ENCODE measurements at places on chromosomes 12 and 14. TPM values are rescaled to one million over a fixed set of nuclear protein-coding genes. Genes with fewer than 3 reads are reported as not detected.

DNA sequence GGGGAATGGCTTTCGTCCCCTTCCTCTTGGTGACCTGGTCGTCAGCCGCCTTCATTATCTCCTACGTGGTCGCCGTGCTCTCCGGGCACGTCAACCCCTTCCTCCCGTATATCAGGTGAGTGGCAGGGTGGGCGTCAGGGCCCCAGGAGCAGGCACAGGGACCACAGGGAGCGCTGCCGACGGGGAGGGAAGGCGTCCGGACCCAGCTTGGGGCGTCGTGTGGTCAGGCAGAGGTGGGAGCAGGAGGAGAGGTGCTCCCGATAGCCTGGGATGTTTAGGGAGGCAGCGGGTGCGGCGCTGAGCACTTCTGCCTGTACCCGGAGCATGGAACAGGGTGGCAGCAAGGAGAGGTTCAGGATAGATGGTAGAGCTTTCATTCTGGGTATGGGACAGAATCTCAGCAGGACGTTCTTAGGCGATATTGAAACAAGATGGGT lies 444 bp downstream of the DRAM1 start:
- ATAC-seq = peak; percentile 25

LUM gene
- total RNA-seq = 29.6 TPM

PLEKHD1 gene
- not detected for total RNA-seq

KRT82 gene
- total RNA-seq = not detected

GRCh38 chr12:110091136-110091711 lies 32.9 kb upstream of the IFT81 start:
- ATAC-seq = no peak

GRCh38 chr12:52390739-52391617 lies 5.5 kb upstream of the KRT84 start:
- no peak for ATAC-seq

DNA sequence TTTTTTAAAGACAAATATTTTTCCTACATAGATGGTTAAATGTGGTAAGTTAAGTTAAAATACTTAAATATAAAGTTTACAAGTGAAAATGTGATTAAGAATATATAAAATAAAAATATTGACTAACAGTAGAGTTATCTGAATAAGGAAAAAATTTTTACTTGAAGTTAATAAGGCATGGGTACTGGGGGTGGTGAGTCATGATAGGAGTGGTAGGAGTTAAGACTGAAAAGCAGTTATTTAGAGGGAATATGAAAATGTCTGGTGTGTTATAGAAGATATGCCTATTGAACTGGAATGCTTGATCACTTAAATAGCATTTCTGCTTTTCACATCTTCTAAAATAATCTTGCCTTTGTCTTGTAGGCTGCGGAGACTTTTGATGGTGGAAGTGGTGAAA lies 68.7 kb downstream of the CCDC91 start:
- ATAC-seq = no peak

OTOGL gene
- 1.2 TPM for total RNA-seq

- no peak for ATAC-seq
These were observed 101.1 kb downstream of the KTN1 start for GRCh38 chr14:55681096-55681495.

ANKLE2 gene
- 51.7 TPM for total RNA-seq

LRIG3 gene
- total RNA-seq = 170 TPM

GRCh38 chr14:103868242-103868897 lies 21.0 kb upstream of the PPP1R13B start:
- no peak for ATAC-seq

DNA sequence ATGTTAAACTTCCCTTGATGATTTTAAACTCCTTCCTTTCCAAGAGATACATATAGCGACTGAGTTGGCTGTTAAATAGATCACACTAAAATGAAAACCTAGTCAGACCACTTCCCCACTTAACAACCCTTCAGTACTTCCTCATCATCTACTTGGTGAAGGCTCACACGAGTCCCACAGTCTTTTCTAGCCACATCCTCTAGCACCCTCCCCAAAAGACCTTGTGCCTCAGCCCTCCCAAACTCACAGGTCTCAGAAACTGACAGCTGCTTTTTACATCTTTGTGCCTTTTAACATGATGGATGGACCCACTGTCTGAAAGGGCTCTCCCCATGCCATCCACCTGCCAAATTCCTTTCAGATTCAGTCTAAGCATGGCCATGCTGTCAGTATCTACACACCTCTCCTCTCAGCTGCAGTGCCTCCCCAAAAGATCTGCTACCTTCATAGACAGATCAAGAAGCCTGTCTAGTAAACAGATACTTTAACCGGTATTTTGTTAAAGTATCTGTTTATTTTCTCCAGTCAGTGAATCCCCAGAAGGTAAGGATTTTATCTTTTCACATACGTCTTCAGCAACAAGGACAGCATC lies 65.1 kb upstream of the GPHB5 start:
- no peak for ATAC-seq

GRCh38 chr14:56715938-56716337 lies 94.3 kb downstream of the OTX2 start:
- ATAC-seq = no peak

OR4E2 gene
- total RNA-seq = not detected

GLT8D2 gene
- 6.9 TPM for total RNA-seq

DNA sequence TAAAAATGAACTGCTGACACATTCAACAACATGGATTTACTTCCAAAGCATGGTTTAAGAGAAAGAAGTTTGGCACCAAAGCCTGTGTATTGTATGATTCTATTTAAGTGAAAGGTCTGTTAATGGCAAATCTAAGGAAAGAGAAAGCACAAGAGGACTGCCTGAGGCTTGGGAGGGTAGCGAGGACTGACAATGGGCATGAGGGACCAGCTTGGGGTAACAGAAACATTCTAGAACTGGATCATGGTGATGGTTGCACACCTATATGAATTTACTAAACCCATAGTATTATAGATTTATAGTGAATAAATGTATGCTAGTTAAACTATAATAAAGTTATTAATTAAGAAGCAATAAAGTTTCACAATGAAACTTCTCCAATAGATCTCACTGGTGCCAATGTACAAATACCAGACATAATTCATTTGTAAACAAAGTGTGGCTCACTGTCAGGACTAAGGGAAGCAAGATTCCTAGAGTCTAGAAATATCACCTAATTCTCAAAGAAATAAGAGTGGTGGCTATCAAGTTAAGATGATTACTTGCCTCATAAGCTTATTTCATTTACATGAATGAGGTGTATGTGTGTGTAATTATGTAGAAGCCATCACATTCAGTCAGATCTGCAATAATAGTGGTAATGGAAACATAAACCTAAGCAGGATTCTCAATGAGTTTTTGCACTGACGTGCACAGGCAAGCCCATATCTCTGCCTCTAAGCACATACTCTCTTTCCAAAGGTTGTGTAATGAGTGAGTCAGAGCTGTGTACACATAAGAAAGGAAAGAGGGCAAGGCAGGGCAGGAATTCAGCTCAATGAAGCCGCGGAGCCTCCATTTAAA lies 353.4 kb downstream of the KCNH5 start:
- ATAC-seq = peak; percentile 95

DNA sequence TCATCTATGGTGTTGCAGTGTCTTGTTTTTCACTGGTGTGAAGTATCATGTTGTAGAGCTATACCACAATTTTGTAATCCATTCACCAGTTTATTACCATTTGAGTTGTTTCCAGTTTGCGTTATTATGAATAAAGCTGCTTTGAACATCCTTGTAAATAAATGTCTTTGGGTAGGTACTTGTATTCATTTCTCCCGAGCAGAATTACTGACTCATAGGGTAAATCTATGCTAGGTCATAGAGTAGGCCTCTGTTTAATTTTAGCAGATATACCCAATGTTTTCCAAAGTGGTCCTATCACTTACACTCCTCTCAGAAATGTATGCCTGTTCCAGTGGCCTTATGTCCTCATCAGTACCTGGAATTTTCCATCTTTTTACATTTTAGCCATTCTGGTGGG lies 6.6 kb upstream of the GOLGA5 start:
- ATAC-seq = no peak

ATP6V1D gene
- 78.3 TPM for total RNA-seq

GRCh38 chr12:93727911-93728310 lies 50.7 kb downstream of the CRADD start:
- no peak for ATAC-seq

RAD51AP1 gene
- 0.40 TPM for total RNA-seq

- no peak for ATAC-seq
These were observed 115.9 kb upstream of the TMPO start for GRCh38 chr12:98399532-98399931.

DNA sequence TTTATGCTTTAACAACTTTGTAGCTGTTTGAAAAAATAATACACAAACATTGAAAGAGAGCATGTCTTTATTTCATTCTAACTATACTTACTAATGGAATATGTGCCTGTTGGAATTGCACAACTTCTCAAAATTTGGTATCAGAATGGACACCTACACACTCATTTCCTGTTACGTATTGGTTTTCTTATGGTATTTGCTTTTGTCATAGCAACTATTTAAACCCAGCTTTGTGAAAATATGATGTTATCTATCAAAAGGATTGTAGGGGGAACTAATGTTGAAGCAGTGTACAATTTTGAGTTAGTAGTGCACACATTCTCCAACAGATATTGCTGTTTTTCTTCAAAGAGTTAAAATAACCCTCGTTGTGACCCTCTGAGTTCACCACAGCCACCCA lies 52.6 kb downstream of the RBMS2 start:
- ATAC-seq = no peak

DNA sequence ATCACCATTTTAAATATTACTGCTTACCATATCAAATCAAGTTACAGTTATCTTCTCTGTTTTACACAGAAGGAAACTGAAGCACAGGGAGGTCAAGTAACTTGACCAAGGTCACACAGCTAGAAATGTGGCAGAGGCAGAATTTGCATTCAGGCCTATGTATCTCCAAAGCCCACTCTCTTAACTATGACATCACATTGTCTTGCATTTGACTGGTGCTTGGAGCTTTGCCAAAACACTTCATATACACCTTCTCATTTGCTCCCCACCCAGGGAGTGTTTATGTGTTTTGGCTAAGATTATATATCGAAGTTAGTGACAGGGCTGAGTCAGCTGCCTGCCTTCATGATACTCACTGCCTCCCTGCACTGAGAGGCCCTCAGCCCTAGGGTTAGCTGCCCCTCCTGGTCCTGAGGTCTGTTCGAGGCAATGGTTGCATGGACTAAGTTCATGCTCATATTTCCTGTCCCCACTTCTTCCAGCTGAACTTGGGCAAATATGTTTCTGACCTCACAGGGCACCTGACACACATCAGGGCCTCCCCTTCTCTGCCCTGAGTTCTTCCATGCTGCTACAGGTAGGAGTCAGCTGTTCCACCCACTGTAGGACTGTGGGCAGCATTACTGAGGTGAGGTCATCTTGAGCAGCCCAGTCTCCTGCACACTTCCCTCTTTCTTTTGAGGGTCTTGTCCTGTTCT lies 1.8 kb downstream of the GALNT6 start:
- ATAC-seq = no peak

MGST1 gene
- 49.3 TPM for total RNA-seq

KRT80 gene
- not detected for total RNA-seq

GRCh38 chr12:116392061-116392460 lies 114.6 kb upstream of the MED13L start:
- no peak for ATAC-seq

- no peak for ATAC-seq
These were observed 44.1 kb downstream of the WSCD2 start for GRCh38 chr12:108173160-108173559.

DNA sequence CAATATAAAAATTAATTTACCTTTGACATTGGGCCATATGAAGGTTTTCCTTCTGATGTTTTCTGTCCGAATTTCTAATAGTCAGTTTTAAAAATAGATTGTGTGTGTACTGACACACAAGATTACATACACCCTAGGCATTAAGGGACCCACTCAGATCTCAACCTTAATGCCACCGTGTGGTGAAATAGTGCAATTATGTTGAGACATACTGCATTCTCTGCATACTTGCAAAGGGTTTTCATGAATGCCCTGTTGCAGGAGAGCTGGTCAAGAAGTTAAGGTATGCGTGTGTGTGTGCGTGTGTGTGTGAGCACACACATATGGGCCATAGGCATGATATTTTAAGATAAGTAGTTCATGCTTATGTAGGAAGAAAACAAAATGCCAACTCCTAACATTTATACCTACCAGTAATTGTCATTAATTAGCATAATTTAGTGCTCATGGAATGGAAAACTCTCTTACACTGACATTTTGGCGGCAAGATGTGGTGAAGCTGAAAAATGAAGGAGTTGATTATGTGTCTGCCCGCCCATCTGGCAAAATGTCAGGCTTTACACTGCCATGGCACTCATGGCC lies 58.8 kb downstream of the PIK3C2G start:
- no peak for ATAC-seq

RGS6 gene
- total RNA-seq = 3.6 TPM

POTEG gene
- not detected for total RNA-seq

- no peak for ATAC-seq
These were observed 810.1 kb upstream of the MGAT4C start for GRCh38 chr12:87066326-87066725.

MYO1A gene
- 0.22 TPM for total RNA-seq

COL2A1 gene
- total RNA-seq = not detected

TAS2R50 gene
- 7.2 TPM for total RNA-seq

SDR39U1 gene
- total RNA-seq = 31.9 TPM

DNA sequence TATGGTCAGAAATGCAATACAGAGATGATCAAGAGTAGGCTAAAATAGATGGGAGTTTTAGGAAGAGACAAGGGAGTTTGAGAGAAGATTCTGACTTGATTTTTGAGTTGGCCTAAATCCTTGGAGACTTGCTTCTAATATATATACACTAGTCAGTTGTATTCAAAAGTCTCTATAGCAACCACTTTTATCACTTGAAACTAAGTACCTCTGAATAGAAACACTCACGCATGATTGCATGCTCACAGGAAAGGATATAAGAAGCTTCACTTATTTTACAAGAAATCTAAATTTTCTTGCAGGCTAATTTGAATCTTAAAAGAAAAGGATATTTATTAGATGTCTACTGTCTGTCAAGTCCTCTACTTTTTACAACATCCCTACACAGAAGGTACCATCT lies 316.8 kb downstream of the SNAPC1 start:
- no peak for ATAC-seq

GRCh38 chr14:74605531-74606223 lies 6.4 kb downstream of the LTBP2 start:
- no peak for ATAC-seq

DNA sequence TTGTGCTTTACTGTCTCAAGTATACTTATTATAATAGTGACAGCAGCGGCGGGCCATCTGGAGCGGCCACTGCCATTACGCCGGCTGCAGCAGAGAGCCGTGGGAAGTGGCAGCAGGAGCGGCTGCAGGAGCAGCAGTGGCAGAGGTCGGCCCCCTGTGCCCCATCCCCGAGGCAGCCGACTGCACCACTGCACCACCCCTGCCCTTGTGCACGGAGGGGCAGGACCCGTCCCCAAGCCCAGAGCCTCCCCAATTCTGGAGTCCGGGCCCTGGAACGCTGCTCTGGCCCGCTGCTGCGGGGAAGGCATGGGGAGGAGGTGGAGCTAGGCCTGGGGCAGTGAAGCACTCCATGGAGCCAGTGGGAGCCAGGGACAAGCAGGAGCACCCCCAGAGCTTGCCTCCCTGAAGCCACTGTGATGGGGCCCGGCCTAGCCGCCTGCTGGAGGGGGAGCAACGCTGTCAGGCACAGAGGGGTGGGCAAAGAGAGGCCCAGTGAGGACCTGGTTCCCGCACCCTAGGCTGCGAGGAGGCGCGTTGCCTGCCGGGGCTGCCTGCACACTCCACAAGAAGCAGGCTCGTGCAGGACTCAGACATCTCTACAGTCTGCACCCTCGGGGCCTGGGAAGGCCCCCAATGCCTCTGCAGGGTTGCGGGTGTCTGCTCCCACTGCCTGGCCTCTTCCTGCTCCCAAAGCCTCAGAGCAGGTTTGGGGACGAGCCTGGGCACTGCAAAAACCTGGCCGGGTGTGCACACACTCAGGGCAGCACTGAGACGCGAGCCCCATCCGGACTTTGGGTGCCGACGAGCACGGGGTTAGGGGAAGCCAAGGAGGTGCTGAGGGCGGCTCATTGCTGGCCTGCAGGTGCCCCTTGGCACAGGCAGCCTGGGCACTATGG lies 74.2 kb upstream of the RASSF8 start:
- ATAC-seq = peak; percentile 25

SERPINA10 gene
- total RNA-seq = not detected
